ENCODE measurements at places on chromosomes 2 and 18. TPM values are rescaled to one million over a fixed set of nuclear protein-coding genes. Genes with fewer than 3 reads are reported as not detected.
A peak's percentile ranks its signal among the peaks of the same experiment; 100 is the strongest.

- peak; percentile 83 for DNase-seq
These were observed 63.0 kb upstream of the SPRED2 start for GRCh38 chr2:65495251-65495877.

DNA sequence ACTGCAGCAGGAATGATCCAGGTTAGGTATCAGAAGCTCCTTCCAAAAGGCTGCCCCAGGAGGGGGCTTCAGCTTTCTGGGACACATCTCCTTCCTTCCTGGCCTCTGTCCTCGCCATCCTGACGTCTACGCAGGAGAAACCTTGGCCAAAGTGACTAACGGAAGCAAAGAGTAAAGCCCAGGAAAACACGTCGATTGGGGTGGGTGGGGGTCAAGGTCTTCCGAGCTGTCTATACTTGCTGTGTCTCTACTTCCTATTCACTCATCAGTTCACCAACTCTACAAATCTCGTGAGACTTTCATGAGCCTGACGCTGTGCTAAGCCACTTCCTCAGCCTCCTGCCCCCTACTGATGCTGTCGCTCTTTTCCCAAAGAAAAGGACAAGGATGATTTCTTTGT, 212.6 kb downstream of the TNS1 start:
- DNase-seq, result no peak

DNA sequence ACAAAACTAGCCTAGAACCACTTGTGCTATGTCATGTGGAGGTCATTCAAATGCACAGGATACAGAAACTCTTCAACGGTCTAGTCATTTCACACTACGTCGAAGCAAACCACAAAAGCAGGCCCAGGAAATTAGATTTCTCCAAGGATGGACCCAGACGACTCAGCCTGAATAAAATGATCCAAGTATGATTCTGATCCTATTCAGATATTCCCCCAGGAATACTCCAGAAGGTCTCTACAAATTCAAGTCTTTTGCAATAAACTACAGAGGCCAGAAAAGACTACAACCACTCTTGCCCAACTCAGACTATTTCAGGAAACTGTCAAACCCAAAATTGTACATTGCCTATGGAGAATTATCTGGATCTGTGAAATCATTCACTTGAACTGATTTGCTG, 422.5 kb downstream of the METTL4 start:
- DNase-seq, result no peak

- DNase-seq, result no peak
These were observed 2.9 kb downstream of the IL18R1 start for GRCh38 chr2:102358496-102358895.

- DNase-seq, result peak; percentile 3
These were observed 17.2 kb upstream of the GPC1 start for GRCh38 chr2:240418311-240418710.

DNA sequence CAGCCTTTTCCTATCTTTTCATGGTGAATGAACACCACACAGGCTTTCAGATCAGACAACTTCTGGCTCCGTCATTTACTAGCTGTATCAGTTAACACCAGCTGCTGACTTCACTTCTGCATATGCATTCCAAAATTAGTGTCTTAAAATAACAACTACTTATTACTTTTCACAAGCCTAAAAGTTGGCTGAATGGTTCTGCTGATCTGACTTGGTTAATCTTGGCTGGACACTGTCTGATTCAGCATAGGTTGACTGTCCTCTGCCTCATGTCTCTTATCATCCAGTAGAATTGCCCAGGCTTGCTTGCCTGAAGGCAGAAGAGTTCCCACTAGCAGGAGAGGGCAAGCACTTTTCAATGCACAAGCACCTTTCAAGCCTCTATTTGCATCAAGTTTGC, 72.7 kb downstream of the MARCHF4 start:
- peak; percentile 80 for DNase-seq

CD8A gene
- not detected for total RNA-seq

DNA sequence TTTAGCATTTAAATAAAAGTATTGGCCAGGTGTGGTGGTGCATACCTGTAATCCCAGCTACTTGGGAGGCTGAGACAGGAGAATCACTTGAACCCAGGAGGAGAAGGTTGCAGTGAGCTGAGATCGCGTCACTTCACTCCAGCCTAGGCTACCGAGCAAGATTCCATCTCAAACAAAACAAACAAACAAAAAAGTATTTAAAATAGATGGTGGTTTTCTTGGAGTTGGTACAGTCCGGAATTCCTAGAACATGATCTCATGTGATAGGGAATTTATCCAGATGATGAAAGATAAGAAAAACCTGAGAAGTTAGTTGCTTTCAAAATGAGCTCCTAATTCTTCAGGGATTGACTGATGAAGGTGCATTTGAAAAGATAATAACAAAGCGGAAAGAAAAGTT, 62.0 kb downstream of the BIRC6 start:
- no peak for DNase-seq

DNA sequence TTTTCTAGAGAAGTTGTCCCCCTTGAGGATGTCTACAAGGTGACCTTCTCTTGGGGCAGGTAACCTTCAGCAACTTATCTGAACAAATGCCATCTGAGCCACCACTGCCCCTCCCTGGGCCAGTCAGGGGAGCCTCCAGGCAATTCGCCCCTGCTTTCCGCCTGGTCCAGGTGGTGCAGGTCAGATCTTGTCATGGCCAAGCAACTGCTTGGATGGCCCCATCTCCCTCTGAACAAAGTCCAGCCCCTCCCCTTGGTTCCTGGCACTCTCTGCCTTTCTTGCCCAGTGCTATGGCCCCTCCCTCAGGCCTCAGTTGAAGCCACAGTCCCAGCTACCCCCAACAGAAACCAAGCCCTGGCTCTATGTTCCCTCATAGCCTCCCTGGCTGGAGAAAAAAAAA, 138.7 kb downstream of the ALPK2 start:
- no peak for DNase-seq

- DNase-seq, result no peak
These were observed 251.6 kb downstream of the GALR1 start for GRCh38 chr18:77501266-77501665.

- no peak for DNase-seq
These were observed 173.5 kb downstream of the FMNL2 start for GRCh38 chr2:152508446-152508845.

DNA sequence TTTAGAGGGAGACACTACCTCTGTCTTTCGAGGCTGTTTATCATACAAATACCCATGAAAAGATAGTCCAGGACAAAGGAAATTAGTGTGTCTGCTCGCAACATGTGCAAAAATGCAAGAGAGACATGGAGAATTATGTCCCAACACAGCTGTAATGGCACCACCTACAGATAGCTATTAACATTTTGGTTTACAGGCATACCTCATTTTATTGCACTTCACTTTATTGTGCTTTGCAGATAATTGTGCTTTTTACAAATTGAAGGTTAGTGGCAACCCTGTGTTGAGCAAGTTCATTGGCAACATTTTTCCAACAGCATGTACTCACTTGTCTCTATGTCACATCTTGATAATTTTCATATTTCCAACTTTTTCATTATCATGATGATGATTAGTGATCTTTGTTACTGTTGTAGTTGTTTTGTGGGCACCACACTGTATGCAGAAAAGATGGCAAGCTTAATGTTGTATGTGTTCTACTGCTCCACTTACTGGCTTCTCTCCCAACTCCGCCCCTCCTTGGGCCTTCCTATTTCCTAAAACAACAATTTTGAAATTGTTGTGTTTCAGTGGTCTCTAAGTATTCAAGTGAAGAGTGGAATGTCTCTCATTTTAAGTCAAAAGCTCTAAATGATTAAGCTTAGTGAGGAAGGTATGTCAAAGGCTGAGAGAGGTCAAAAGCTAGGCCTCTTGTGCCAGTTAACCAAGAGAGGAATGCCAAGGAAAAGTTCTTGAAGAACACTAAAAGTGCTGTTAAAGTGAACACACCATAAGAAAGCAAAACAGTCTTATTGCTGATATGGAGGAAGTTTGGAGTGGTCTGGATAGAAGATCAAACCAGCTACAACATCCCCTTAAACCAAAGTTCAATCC, 52.0 kb downstream of the ANKRD12 start:
- DNase-seq, result no peak

ABHD1 gene
- under 0.01 TPM for total RNA-seq

GRCh38 chr18:79970419-79971133, 6.1 kb downstream of the HSBP1L1 start:
- DNase-seq, result no peak

DNA sequence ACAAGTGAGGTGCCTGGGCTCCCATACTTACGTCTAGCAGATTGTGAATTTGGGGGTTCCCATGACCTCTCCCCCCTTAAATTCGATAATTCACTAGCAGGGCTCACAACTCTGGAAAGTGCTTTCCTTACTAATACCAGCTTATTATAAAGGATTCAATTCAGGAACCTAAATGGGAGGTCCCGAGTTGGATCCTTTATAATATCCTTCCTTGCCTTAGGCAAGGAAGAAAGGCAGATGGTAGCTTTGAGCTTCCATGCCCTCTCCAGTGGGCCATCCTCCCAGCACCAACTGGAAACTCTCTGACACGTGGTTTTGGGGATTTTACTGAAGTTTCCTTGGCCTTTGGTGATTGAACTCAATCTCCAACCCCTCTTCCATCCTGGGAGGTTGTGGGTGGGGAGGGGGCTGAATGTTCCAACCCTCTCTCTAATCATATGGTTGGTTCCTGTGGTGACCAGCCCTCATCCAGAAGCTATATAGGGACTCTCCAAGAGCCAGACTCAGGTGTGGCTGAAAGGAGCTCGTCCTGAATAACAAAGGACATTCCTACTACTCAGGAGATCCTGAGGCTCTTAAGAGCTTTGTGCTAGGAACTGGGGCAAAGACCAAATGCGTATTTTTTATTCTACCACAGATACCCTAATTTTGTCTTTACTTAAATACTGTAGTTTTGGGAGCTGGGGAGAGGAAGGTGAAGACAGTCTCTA, 62.2 kb downstream of the HAUS1 start:
- no peak for DNase-seq

INPP5D gene
- total RNA-seq, result under 0.01 TPM

LYPD1 gene
- 5.9 TPM for total RNA-seq

REEP1 gene
- 0.36 TPM for total RNA-seq

GRCh38 chr2:144963031-144963430, 443.1 kb upstream of the ZEB2 start:
- DNase-seq, result no peak

KCNIP3 gene
- total RNA-seq, result 0.29 TPM

- DNase-seq, result no peak
These were observed 94.0 kb upstream of the CNGA3 start for GRCh38 chr2:98252038-98252773.

TEKT4 gene
- total RNA-seq, result not detected

GRCh38 chr2:55887351-55887750, 36.2 kb downstream of the EFEMP1 start:
- no peak for DNase-seq

CHRND gene
- not detected for total RNA-seq

GRCh38 chr2:40458271-40458794, 6.4 kb upstream of the SLC8A1 start:
- DNase-seq, result no peak

- DNase-seq, result peak; percentile 21
These were observed 58.1 kb upstream of the FOSL2 start for GRCh38 chr2:28334527-28334894.

DNA sequence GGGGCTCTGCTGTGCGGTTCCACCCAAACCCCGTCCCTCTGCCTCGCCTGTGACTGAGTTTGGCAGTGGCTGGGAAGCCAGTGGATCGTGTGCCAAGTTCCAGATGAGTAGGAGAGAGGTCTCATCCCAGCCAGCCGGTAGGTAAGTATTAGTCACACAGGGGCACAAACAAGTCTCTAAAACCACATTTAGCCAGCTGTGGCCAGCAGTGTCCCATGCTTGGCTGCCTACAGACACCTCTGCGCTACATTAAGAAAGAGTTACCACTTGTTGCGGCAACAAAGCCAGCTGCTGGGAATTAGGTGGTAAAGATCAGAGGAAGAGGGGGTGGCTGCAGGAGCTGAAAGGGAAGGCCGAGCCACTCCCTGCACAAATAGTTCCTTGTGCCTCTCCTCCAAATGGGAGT, 81.2 kb downstream of the GATA6 start:
- no peak for DNase-seq

DNA sequence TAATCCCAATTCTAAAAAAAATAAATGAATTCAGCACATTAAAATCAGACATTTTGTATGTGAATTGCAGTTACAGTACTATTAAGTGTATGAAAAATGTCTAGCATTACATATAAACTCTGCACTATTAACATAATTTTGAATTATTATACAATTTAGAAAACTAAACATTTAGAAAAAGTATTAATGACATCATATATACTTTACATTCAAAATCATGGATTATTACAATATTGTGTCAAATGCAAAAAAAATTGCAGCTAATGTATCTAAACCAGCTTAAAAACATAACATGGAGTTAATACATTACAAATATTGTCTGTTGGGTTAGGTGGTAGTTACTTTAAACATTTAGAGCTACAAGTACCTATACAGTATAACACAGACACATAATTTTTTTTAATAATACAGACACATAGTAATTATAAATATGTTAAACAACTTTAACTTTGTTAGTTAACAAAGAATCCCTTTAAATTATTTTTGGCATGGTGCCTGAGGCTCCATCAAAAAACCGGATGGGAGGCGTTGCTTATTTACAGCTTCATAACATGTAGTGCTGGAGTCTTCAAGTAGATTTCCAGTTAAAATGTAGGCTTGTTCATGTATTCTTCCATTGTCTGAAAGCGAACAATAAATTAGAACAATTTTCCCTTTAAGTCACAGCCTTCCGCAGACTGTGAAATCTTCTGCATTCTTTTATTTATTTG, 79.1 kb downstream of the AP1S3 start:
- no peak for DNase-seq

GRCh38 chr18:74499633-74500032, 3.5 kb downstream of the CNDP2 start:
- peak; percentile 73 for DNase-seq

DNA sequence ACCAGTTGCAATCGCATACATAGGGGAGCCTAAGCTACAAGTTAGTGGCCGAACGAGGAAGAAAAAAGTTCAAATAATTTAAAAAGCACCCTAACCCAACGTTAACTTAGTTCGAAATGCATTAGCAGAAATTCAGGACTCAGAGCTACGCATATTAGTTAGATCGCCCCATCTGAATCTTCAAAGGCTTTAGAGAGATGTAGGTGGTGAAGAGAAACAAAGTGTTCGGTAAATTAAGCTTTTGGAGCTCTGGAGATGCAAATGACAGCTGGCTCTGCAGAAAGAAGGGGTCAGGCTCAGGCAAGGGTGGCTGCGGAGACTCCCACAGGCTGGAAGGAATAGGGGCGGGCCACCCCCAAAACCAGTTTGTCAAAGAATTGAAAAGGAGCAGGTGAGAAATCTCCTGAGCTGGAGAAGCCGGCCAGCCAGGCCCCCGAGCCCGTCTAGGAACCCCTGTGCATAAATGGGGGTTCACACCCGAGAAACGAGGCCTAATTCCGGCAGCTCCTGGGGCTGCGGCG, 621 bp downstream of the TXNL1 start:
- no peak for DNase-seq

PARD6G gene
- 2.2 TPM for total RNA-seq

DNA sequence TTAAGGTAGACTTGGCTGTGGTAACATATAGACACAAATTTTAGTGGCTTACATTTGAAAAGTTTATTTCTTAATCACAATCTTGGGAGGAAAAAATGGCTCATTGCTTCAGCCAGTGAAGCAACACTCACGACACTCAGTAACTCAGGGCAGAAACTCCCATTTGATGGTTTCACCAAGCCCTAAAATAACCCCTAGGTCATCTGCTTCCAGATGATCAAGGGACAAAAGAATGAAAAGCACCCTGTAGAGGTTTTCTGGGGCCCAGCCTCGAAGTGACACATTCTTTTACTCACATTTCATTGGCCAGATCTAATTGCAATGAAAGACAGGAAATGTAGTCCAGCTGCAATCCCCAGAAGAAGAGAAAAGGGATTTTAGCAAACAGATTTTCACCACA, 275.9 kb downstream of the TMX3 start:
- peak; percentile 46 for DNase-seq

- peak; percentile 38 for DNase-seq
These were observed 45.3 kb upstream of the SPAG16 start for GRCh38 chr2:213238753-213239495.

ASPRV1 gene
- total RNA-seq, result 0.29 TPM

Data from osteoblast (primary cell).